ENCODE measurements at places on chromosomes 2 and 18. TPM values are rescaled to one million over a fixed set of nuclear protein-coding genes. Genes with fewer than 3 reads are reported as not detected.

GRCh38 chr18:78993014-78993926 is 13.7 kb downstream of the SALL3 start:
- H3K4me3 ChIP-seq = no peak overlapping the region
- no peak overlapping the region for H3K27ac ChIP-seq
- no peak for DNase-seq
- H3K36me3 ChIP-seq = no peaks in the 10 kb centered on the region
- H3K4me1 ChIP-seq = no peaks in the 10 kb centered on the region

DNA sequence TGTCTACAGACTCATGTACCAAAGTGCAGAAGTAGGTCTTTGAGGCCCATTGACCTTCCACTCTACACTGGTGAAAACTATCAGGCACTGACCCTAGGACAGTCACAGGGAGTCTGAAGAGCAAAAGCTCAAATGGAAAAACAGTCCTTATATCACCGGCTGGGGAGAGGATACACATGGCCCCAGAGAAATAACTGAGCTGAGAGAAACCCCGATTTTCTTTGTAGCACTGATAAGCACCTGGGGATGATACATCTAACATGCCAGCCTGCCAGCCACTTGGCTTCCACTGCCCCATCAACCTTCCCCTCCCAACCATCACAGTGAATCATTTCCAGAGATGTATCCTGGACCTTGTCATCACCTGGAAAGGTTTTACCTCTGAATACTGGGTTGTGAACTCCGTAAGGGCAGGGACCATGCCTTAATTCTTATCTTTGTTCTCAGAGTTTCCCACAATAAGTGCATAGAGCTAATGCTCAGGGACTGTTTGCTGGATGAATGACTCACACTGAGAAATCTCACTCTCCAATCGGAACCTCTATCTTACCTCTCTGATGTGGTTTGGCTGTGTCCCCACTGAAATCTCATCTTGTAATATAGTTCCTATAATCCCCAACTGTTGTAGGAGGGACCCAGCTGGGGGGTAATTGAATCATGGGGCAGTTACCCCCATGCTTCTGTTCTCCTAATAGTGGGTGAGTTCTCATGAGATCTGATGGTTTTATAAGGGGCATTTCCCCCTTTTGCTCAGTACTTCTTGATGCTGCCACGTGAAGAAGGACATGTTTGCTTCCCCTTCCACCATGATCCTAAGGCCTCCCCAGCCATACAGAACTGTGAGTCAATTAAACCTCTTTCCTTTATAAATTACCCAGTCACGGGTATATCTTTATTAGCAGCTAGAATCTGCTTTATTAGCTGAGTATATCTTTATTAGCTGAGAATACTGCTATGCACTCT is 37.1 kb downstream of the EVA1A start:
- no peak for DNase-seq
- no peak overlapping the region for H3K27ac ChIP-seq
- H3K4me1 ChIP-seq = no peaks in the 10 kb centered on the region
- H3K36me3 ChIP-seq = no peaks in the 10 kb centered on the region
- H3K4me3 ChIP-seq = no peak overlapping the region

GRCh38 chr2:21155365-21156136 is 31.8 kb downstream of the TDRD15 start:
- no peaks in the 10 kb centered on the region for H3K36me3 ChIP-seq
- DNase-seq = no peak
- no peak overlapping the region for H3K27ac ChIP-seq
- H3K4me1 ChIP-seq = no peaks in the 10 kb centered on the region
- H3K27me3 ChIP-seq = no peaks in the 10 kb centered on the region

Gene RGPD4
- total RNA-seq = 0.31 TPM

Gene GKN1
- total RNA-seq = not detected
